Right kidney (tissue), 9 donors: ENCODE measurements at places on chromosomes 4 and X.
A peak's percentile ranks its signal among the peaks of the same experiment; 100 is the strongest.

- DNase-seq, result no peak
Observed at GRCh38 chr4:8393593-8394038, 46.9 kb downstream of the ACOX3 start.

DNA sequence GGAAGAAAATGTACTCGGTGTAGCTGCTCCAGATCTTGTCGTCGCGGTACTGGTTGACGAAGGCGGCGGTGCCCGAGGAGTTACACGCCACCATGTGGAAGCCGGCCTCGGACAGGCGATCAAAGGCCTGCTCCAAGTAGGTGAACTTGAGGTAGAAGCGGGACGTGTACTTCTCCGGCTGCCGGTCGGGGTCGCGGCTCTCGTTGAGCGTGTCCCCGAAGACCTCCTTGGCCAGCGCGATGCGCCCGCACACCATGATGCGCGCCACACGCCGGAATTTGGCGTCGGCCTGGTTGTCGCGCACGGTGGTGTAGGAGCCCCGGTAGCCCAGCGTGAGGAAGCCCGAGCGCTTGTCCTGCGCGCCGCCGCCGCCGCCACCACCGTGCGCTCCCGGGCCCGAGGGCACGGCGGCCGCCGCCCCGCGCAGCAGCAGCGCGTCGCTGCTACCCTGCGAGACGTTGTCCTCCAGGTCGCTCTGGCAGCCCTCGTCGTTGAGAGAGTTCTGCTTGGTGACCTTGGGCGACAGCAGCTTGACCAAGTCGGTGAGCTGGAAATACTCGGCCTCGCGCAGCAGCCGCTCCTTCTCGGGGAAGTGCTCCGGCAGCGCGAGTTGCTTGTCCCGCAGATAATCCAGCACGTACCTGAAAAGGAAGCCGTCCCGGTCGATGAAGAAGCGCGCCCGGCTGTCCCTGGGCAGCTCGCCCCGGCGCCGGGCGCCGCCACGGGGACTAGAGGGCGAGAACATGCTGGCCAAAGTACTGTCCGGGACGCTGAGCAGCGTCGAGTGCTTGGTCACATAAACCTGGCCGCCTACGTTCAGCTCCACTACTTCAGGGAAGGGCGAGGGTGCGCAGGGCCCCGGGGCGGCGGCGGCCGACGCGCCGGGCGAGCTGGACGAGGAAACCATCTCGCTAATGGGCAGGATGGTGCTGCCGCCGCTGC is 775 bp downstream of the KCTD8 start:
- DNase-seq, result peak; percentile 69

DNA sequence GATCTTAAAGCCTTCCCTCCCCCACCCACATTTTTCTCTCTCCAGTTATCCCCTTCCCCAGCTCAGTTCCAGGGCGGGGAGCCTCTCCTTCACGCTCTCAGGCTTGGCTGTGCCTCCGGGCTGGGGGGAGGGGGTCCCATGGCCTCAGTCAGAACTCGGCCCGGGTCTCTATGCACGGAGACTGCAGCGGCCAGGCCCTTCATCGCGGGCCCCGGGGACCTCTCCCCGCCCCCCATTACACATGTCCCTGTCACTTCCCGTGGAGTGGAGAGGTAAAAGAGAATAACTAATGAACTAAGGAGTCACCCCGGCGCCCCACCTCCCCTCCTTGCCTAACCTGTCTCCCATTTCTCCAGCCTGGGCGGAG is 838 bp upstream of the PRICKLE3 start:
- no peak for DNase-seq

DNA sequence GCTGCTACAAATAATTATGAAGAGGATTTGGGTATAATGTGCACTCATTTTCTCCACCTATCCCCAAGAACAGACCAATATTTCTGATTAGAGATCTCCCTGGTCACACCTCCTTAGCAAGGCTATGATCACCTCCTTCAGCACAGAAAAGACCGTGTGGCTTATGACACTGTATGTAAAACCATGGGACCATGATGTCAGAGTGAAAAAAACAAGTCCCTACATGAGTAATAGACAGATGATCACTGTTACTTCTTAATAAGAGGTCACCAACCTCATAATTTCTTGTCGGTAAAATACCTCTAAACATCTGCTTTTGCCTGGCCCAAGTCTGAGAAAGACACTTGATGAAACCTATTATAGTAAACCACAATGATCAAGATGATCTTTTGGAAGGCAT is 330.6 kb upstream of the F9 start:
- no peak for DNase-seq

GRCh38 chr4:151624626-151625565 is 135.9 kb downstream of the GATB start:
- peak; percentile 17 for DNase-seq

GRCh38 chrX:152619897-152620296 is 17.8 kb upstream of the GABRQ start:
- no peak for DNase-seq

GRCh38 chrX:45621376-45622041 is 420.8 kb upstream of the DIPK2B start:
- DNase-seq, result no peak

DNA sequence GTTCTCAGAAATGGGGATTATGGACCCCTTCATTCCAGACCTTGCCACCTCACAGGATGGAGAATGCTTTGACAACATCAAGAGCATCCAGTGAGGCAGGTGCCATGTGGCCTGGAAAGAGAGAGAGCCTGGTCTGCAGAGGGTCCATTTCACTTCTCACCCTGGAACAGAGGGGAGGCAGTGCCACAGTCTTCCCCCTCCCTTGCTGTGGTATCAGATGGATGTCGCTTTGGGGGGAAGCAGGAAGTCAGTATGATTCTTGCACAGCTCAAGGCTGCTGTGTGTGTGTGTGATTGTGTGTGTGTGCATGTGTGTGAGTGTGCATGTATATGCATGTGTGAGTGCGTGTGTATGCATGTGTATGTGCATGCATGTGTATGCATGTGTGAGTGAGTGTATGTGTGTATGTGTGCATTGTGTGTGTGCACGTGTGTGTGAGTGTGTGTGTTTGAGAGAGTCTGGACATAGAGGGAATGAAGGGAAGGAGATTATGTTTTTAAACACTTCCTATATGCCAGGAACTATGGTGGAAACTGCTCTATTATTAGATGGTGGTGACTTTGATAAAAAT is 328.6 kb upstream of the CLNK start:
- no peak for DNase-seq
